ENCODE measurements at places on chromosomes 6 and 20.

- no peak for DNase-seq
Measured at GRCh38 chr20:45861221-45862075, 4.0 kb downstream of the ZSWIM3 start.

- DNase-seq: no peak
Measured at GRCh38 chr6:136440203-136440602, 110.0 kb downstream of the MAP7 start.

- DNase-seq: no peak
Measured at GRCh38 chr6:44058617-44059358, 68.5 kb downstream of the MRPL14 start.

GRCh38 chr6:87561017-87561416 lies 28.8 kb downstream of the RARS2 start:
- DNase-seq: no peak

GRCh38 chr20:24651171-24651975 lies 181.9 kb downstream of the SYNDIG1 start:
- no peak for DNase-seq

- no peak for DNase-seq
Measured at GRCh38 chr6:86973088-86973487, 35.8 kb downstream of the HTR1E start.

DNA sequence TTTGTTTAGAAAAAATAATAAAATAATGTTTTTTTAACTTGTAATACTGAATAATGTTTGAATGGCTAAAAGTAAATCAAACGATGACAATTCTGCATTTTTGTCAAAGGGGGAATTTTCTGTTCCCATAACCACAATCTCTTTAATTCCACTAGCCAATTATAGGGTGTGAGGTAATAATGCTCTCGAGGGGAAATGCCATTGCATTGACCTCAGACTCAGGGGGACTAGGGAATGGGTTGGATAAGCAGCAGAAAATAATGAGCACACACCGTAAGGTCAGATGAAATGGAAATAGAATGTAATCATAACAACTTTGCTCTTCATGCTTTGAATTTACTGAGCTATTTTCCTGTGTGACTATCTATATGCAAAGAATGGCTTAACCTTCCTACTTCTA lies 584.7 kb downstream of the RFPL4B start:
- DNase-seq: no peak

DNA sequence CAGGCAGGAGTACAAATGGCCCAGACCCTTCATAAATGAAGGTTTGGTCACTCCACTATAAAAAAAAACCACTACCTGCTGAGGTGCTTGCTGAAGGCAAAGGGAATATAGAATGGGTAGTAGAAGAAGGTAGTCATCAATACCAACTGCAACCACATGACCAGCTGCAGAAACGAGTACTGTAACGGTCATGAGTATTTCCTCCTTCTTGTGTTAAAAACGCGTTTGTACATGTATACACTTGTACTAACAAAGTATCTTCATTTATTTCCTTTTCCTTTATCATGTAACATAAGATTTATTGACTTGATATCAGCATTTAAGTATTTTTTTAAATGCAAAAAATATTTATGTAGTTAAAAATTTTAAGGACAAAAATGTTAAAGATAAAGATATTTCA lies 238.6 kb downstream of the TFAP2B start:
- no peak for DNase-seq

DNA sequence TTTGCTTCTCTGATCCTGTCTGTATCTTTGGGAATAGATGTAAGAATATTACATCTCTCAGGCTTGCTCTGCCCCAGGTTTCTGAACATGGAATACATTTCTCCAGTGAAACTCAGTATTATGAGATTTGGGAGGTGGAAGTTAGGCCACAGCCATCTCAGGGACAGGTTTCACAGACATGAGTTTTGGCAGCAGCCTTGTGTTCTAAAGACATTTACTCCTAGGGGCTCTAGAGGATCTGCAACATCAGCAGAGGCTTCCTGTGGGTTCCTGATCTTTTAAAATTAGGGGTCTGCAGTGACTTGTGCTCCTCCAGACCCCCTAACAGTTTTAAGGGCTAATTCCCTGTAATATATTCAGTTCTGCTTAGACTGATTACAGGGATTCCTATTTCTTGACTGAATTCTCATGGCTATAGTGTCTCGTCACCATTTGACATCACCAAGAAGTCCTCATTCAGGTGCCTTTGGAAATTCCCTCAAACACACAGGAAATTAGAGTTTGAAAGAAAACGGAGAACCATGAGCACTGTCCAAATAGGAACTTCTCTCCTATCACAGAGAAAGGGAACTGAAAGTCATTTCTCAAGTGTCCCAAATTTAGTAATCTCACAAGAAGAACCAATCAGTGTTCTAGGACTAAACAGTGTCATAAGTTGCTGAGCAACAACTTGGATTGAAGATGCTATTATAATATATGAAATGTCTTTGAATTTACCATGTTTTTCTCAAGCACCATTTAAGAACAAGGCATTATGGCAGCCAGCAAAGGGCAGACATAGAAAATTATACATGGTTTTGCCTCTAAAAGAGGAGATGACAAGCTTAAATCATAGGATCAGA lies 2.5 kb upstream of the HLA-DRA start:
- DNase-seq: no peak

DNA sequence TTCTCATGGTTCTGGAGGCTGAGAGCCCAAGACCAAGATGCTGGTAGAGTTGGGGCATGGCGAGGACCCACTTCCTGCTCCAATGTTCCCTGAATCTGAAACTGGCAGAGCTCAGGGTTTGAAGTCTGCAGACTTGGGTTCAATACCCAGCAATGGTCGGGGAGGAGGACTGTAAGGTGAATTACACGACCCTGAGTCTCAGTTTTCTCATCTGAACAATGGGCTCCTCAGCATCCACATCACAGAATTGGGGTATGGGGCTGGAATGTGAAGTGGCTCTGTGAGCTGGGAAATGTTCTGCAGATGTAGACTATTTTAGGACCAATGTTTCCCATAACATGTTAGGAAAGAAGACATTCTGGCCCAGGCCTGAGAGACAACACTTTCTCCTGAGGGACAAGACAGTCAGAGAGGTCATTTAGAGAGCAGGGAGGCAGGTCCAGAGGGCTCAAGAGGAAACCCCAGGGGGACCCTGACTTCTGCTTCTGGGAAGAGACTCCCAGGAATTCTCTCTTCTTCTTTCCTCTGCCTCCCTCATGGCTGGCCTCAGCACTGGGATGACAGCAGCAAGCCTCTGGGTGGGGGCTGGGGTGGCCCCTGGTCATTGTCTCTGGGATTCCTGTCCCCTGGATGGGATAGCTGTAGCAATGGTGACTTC lies 141.3 kb upstream of the PMEPA1 start:
- DNase-seq: no peak

DNA sequence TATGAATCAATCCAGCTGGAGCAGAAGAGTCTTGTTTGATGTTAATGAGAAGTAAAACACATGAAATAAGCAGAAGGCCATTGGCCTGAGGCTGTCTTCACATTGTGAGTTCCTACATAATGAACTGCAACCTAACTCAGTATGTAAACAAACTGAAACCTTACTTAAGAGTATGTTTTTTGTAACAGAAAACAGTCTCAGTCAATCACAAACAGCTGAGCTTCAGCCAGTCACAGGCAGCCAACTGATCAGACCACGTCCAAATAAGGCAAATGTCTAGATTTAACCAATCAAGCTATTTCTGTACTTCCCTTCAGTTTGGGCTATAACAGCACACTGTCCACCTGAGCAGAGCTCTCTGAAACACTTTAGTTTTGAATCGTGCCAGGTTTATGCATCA lies 234.7 kb downstream of the TRDN start:
- no peak for DNase-seq

- no peak for DNase-seq
Measured at GRCh38 chr20:59836767-59837166, 96.7 kb downstream of the SYCP2 start.

- peak; percentile 48 for DNase-seq
Measured at GRCh38 chr6:169725125-169726048, 1.1 kb upstream of the PHF10 start.

- DNase-seq: no peak
Measured at GRCh38 chr6:166297606-166298005, 10.6 kb downstream of the PRR18 start.

GRCh38 chr6:149032599-149033405 lies 284.7 kb upstream of the TAB2 start:
- DNase-seq: no peak

DNA sequence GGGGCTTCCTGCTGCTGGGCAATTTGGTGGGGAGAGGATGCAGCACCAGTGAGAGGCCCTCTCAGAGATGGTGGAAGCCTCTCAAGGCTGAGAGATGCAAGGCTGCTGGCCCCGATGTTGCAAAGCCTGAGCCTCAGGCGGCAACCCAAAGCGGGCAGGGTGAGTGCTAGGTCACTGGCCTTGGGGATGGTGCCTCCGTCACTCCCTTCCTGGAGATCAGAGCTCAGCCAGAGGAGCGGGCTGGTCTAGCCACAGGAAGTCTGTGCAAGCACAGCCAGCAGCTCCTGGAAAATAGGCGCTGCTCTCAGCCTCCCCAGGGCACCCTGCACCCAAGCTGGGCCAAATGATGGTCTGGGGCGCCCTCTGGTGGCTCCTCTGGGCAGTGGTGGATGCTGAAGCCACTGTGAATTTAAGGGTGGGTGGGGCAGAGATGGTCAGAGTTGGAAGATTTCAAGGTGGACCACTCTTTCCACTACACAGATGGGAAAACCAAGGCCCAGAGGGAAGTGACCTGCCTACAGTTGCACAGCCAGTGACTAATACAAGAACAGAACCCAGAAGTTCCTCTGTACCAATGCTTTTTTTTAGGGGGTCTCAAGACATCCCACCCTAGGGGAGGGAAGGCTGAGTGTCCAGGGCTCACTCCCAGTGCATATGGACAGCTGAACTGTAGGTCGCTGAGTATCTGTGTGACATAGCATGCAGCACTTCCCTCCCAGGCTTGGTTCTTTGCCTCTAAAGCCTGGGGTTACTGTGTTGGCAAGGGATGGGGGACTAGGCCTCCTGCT lies 20.8 kb downstream of the C20orf203 start:
- DNase-seq: peak; percentile 87

- no peak for DNase-seq
Measured at GRCh38 chr6:51184046-51184445, 365.4 kb downstream of the TFAP2B start.

DNA sequence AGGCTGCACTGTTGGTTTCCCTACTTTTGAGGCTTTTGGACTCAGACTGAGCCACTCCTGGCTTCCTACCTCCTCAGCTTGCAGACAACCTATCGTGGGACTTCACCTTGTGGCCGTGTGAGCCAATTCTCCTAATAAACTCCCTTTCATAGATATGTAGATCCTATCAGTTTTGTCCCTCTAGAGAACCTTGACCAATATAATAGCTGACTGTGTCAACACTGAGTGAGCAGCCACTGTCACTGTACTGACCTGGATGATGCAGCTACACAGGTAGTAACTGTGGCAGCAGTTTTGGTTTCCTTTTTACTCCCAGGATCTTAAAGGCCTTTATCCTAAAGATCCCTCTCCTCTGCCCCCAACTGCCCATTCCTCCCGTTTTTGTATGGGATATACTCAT lies 70.2 kb downstream of the SLC22A3 start:
- DNase-seq: no peak

DNA sequence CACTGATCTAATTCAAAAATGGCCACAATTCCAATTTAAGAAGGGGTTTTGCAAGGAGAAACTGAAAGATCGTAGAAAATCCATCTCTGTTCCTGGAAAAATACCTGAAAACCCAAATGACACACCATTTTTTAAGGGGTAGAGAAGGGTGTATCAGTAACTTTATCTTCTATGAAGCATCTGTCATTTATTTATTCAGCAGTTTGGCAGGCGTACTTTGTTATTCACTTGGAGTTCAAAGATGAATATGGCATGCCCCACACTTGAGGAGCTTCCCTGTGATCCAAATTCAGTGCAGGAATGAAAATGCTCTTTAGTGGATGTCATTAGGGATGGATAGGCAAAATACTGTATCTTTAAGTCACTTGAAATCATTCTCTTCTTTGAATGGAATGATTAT lies 7.2 kb downstream of the HINT3 start:
- DNase-seq: no peak

GRCh38 chr20:11170025-11170424 lies 496.2 kb upstream of the JAG1 start:
- DNase-seq: no peak

GRCh38 chr20:1272368-1273100 lies 6.4 kb downstream of the SNPH start:
- no peak for DNase-seq

DNA sequence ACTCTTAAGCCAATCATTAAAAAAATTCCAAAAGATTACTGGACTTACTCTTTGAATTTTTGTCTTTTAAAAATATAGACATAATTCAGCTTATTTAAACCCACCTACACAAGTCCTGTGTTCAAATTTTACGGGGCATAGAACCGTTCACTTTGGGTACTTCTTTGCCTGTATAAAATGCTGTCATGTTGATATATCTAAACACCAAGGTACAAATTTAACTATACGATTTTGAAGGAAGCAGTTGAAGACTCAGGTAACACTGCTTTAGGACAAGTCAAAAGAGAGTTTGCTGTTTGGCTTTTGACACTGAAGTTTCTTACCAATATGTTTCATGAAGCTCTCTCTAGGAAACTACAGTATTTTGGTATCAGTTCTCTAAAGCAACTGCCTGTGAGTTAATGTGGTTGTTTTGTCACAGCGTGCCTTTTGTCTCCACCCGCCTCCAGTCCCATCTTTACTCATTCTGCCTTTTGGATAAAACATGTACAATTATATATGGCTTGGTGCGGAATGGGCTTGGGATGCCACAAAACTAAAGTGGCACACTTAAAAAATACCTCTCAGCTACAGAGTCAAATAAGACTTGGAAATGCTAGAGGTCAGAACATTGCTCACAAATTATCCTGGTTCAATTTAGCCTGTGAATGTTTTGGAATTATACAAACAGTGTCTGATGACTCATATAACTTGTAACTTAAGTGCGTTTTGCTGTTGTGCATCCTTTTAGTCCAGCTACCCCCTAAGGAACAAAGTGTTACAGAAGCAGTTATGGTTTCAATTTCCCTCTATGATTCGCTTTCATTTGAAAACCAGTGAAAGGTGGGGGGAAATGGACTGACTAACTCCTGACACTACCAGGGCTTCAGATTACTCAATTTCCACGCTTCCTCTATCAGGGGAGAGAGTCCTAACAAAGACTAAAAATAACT lies 38.7 kb downstream of the RGS17 start:
- no peak for DNase-seq
